ENCODE measurements at places on chromosomes 6 and 20. TPM values are rescaled to one million over a fixed set of nuclear protein-coding genes. Genes with fewer than 3 reads are reported as not detected.
A peak's percentile ranks its signal among the peaks of the same experiment; 100 is the strongest.

Gene CDK19
- 12.9 TPM for polyA plus RNA-seq

Gene TSPO2
- not detected for polyA plus RNA-seq

Gene DNAH8
- polyA plus RNA-seq, result 0.63 TPM

Gene ASCC3
- 12.2 TPM for polyA plus RNA-seq

DNA sequence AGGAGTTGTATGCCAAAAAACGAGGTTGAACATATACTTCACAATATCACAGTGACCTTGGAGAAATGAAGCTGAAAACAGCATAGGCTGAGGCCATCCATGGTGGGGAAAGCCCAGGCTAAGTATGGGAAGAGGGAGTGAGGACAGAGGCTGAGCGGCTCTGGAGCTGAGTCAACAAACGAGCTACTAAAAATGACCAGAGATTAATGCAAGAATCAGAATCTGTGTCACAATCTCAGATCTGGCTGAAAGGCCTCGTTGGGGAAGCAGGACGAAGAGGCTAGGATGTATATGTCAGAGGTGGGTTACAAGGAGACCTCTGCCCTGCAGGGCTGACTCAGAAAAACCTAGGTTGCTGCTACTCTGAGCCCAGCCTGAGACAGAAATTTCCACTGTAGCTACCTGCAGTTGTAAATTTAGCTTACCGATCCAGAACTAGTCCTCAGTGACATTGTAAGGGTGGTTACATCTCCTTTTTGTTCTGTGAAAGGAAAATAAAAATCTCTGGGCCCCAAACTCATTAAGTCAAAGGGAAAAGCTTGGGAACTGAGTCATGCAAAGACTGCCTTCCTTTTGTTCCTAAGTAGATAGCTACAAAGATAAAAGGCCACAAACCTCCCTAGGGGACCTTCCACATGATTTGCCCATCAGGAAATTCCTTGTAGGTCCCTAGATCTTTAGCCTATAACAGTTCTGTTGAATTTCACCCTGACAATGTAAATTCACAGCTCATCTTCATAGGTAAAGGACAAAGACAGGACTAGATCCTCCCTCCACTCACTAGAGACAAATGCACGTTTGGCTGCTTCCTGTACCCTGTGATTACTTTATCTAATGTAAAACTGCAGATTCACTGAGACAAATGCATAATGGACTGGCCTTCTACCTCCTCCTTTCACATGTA is 8.5 kb upstream of the TUBB2A start:
- no peaks in the 10 kb centered on the region for H3K27me3 ChIP-seq
- H3K36me3 ChIP-seq, result no peaks in the 10 kb centered on the region
- no peak for DNase-seq
- H3K4me3 ChIP-seq, result no peak overlapping the region

DNA sequence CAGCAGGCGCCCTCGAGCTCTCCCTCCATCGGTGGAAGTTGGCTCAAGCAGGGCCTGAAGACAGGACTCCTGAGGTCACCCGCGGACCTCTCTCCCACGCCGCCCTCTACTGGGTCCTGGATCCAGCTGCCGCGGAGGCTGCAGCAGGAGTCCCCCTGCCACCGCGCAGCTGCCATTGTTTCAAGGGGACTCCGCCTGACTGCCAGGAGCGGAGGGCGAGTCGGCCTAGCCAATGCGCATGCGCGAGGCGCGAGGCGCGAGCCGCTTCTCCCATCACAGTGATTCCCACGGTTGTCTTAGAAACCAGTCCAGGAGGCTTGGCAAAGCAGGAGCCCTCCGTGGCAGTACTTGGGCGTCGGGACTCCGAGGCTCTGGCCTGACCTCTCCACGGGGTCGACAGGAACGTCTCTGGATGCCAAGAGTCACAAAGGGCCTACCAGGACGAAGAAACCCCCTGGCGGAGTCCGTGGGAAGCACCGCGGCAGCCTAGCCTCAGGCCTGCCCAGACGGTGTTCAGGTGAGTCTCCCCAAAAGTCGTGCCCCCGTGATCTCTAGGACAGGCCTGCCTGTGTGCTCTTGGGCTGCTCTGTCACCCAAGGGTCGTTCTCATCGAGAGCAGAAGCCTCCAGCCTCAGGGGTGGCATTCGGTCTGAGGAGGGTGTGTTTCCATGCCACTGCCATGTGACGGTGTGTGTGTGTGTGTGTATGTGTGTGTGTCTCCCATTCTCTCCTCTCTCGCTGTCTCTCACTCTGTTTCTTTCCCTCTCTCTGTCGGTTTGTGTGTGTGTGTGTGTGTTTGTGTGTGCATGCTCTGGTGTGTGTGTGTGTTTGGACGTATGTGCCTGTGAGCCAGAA is 290.6 kb upstream of the ZNF337 start:
- peak; percentile 79 for DNase-seq
- no peaks in the 10 kb centered on the region for H3K36me3 ChIP-seq
- peaks cover 3% of the 10 kb centered on the region for H3K4me1 ChIP-seq
- peak overlapping the region; percentile 38 for H3K4me3 ChIP-seq
- H3K27ac ChIP-seq, result no peak overlapping the region

- no peaks in the 10 kb centered on the region for H3K27me3 ChIP-seq
- no peak overlapping the region for H3K4me3 ChIP-seq
- H3K4me1 ChIP-seq, result no peaks in the 10 kb centered on the region
These were observed 304.8 kb downstream of the DHX35 start for GRCh38 chr20:39266989-39267388.

GRCh38 chr20:55390791-55391190 is 614.5 kb downstream of the CBLN4 start:
- no peaks in the 10 kb centered on the region for H3K27me3 ChIP-seq
- H3K27ac ChIP-seq, result no peak overlapping the region
- DNase-seq, result no peak
- no peaks in the 10 kb centered on the region for H3K36me3 ChIP-seq

GRCh38 chr20:48094944-48095343 is 309.7 kb upstream of the SULF2 start:
- H3K4me1 ChIP-seq, result no peaks in the 10 kb centered on the region
- no peak overlapping the region for H3K27ac ChIP-seq
- no peak overlapping the region for H3K4me3 ChIP-seq
- no peaks in the 10 kb centered on the region for H3K36me3 ChIP-seq

- H3K27me3 ChIP-seq, result no peaks in the 10 kb centered on the region
- no peak for DNase-seq
- H3K36me3 ChIP-seq, result peaks cover 20% of the 10 kb centered on the region
- no peaks in the 10 kb centered on the region for H3K4me1 ChIP-seq
- no peak overlapping the region for H3K27ac ChIP-seq
These were observed 27.5 kb downstream of the ORC3 start for GRCh38 chr6:87617405-87617804.

GRCh38 chr20:64232794-64233193 is 22.8 kb upstream of the PCMTD2 start:
- H3K4me3 ChIP-seq, result no peak overlapping the region
- no peaks in the 10 kb centered on the region for H3K27me3 ChIP-seq
- no peaks in the 10 kb centered on the region for H3K4me1 ChIP-seq

DNA sequence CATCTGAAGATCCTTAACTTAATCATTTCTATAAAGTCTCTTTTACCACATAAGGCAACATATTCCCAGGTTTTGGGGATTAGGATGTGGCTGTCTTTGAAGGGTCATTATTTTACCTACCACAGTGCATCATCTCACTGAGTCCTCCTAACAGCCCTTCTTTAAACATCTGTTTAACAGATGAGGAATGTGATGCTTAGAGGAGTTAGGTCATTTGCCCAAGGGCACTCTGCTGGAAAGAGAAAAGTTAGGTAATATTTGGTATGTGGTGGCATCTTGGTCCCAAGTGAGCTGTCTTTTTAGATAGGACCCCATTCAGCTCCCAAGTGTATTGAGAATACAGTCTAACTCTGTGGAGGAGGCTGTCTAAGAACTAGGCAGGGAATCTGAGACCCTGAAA is 11.0 kb downstream of the MMP24 start:
- no peak for DNase-seq
- H3K4me1 ChIP-seq, result no peaks in the 10 kb centered on the region
- no peak overlapping the region for H3K4me3 ChIP-seq
- no peaks in the 10 kb centered on the region for H3K27me3 ChIP-seq
- H3K27ac ChIP-seq, result no peak overlapping the region
- no peaks in the 10 kb centered on the region for H3K36me3 ChIP-seq

DNA sequence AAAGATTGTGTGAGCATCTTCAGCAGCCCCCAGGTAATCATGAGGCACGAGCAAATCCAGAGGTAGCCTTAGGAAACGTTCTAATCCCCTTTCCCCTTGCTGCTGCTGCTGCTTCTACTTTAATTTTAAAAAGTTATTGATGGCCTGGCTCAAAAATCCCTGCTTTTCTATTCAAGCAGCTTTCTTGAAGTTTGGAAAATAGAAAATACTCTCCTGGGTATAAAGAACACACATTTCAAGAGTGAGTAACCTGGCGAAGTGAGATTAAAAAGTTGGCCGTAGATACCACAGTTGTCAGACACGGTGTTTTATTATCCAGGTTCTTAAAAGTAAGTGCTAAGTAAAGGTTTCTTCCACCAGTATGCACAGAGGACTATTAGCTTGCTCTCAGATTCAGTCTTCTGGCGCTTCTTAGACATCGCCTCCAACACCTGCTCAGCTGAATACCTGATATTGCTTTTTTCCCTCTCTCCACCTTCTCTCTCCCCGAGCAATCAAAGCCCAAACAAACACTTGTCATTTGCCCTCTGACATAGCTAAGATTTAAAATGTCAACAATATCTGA is 150.7 kb downstream of the EDN3 start:
- H3K4me3 ChIP-seq, result no peak overlapping the region
- no peak overlapping the region for H3K27ac ChIP-seq
- H3K36me3 ChIP-seq, result no peaks in the 10 kb centered on the region

DNA sequence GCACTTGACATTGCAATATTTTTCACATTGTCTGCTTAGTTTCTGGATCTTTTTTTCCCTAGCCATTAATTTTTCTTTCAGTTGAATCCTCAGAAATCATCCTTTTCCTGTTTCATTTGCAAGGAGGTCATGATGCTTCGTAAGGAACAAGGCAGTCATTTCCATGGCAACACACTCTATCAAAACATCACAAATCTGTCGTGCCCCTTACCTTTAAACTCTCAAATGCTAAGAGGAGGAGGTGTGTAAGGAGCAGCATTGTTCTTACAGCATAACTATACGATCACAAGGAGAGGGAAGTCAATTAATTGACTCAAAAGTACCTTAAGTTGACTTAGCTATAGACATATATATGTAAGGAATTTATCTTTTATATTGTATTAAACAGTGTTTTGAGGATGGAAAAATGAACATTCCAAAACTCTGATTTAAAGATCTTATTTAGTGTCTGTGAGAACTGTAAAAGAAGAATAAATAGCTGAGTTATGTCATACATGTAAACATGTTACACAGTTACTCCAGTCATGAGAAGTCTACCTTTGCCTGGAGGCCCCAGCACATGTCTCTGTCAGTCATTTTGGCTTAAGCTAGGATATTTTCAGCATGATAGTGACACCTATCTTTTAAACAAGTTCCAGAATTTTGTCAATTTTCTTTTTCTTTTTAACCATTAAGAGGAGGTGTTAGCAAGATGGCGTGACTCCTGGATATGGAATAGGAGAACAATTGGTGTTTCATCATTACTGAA is 41.6 kb downstream of the CDKAL1 start:
- no peaks in the 10 kb centered on the region for H3K4me1 ChIP-seq
- no peak overlapping the region for H3K4me3 ChIP-seq
- no peak for DNase-seq
- no peaks in the 10 kb centered on the region for H3K27me3 ChIP-seq
- H3K36me3 ChIP-seq, result peaks cover 22% of the 10 kb centered on the region

- no peaks in the 10 kb centered on the region for H3K27me3 ChIP-seq
- H3K27ac ChIP-seq, result no peak overlapping the region
- H3K4me3 ChIP-seq, result no peak overlapping the region
- H3K36me3 ChIP-seq, result no peaks in the 10 kb centered on the region
- no peaks in the 10 kb centered on the region for H3K4me1 ChIP-seq
These were observed 114.2 kb upstream of the ID4 start for GRCh38 chr6:19722999-19723398.

DNA sequence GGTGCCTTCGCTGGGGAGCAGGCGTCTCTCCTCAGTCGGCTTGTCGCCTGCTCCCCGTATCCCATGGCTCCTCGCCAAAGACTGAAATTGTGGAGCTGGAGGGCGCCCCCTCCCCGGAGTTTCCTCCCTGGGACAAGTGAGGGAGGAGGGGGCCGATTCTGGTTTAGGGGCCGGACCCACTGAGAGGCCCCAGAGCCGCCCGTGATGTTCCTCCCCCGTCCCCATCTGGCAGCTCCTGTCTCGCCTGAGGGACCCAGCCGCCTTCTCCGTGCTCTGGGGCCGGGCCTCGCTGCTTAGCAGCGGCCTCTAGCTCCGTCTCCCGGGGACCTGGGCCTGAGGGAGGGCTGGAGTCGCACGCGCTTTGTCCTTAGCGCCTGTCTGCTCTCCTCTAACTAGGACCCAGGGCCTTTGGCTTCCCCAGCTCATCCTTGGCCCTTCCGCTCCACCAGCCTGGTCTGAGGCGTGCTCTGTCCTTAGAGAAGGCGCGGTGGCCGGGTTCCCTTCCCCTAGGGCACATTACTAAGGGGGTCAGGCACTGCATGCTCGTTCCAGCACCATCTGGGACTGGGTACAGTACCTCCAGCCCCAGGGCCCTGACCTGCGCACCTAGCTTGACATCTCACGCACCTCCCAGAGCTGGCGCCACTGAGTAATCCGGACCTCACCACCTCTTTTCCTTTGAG is 29.7 kb downstream of the SLC12A5 start:
- H3K36me3 ChIP-seq, result peaks cover 30% of the 10 kb centered on the region
- H3K4me1 ChIP-seq, result peaks cover 44% of the 10 kb centered on the region
- peak; percentile 39 for DNase-seq
- H3K27ac ChIP-seq, result no peak overlapping the region
- H3K4me3 ChIP-seq, result no peak overlapping the region

- no peak for DNase-seq
- no peaks in the 10 kb centered on the region for H3K36me3 ChIP-seq
- H3K27ac ChIP-seq, result no peak overlapping the region
- no peaks in the 10 kb centered on the region for H3K27me3 ChIP-seq
These were observed 148.7 kb downstream of the PRL start for GRCh38 chr6:22147921-22148776.

- no peak overlapping the region for H3K4me3 ChIP-seq
- no peaks in the 10 kb centered on the region for H3K4me1 ChIP-seq
- no peak overlapping the region for H3K27ac ChIP-seq
- no peaks in the 10 kb centered on the region for H3K36me3 ChIP-seq
These were observed 159.8 kb downstream of the RCAN2 start for GRCh38 chr6:46331461-46331860.

DNA sequence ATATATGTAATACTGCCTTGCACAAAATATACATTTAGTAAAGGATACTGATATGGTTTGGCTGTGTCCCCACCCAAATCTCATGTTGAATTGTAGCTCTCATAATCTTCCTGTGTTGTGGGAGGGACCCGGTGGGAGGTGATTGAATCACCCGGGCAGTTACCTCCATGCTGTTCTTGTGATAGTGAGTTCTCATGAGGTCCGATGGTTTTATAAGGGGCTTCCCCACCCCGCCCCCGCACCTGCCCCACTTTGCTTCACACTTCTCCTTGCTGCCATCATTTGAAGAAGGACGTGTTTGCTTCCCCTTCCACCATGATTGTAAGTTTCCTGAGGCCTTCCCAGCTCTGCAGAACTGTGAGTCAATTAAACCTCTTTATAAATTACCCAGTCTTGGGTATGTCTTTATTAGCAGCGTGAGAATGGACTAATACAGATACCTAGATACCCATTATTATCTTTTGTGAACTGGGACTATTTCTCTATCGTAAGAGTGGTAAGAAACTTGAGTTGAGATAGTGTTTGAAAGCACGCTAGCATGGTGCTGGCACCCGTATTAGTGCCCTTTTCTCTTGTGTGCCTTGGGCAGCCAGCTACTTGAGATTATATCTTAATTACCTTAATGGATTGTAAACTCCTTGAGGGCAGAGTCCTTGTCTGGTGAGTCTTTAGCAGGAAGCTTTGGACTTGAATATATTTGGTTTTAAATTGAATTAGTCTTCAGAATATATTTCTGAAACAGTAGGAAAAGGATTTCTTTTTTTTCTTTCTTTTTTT is 25.6 kb downstream of the TOP1 start:
- peaks cover 3% of the 10 kb centered on the region for H3K36me3 ChIP-seq
- H3K4me1 ChIP-seq, result peaks cover 29% of the 10 kb centered on the region
- no peak overlapping the region for H3K27ac ChIP-seq
- no peak overlapping the region for H3K4me3 ChIP-seq
